ENCODE measurements at places on chromosomes 6 and 20. TPM values are rescaled to one million over a fixed set of nuclear protein-coding genes. Genes with fewer than 3 reads are reported as not detected.
A peak's percentile ranks its signal among the peaks of the same experiment; 100 is the strongest.

DNA sequence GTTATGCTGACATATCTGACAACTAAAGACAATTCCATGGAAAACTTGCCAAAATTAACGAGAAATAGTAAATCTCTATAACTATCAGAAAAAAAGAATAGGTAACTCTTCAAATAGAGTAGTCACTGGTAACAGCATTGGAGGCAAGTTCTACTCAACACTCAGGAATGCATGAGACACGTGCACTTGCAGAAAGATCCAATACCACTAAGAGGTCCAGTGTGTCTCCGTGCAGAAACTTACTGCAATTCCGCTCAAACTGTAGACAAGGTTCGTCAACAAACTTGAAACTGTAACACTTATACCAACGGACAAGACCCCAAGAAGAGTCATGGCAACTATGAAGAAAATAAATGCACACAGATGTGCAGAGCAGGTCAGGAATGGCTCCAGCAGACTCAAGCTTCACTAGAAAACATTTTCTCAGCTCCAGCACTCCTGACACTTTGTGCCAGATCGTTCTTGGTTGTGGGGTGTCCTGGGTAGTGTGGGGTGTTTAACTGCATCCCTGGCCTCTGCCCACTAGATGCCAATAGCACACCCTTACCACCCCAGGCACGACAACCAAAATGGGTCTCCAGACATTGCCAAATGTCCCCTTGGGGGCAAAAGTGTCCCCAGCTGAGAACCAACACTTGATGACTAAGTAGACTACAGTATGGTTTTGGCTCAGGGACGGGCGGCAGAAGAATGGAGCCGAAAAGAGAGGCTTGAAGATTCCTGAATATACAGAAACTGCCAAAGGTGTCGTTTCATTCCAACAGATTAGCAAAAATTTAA, 134.8 kb downstream of the DTNBP1 start:
- peaks cover 30% of the 10 kb centered on the region for H3K36me3 ChIP-seq
- no peak for DNase-seq
- H3K27me3 ChIP-seq: no peaks in the 10 kb centered on the region
- H3K27ac ChIP-seq: peak overlapping the region; percentile 31
- H3K4me3 ChIP-seq: no peak overlapping the region
- peaks cover 6% of the 10 kb centered on the region for H3K4me1 ChIP-seq

GRCh38 chr20:32544260-32544722, 40.8 kb downstream of the NOL4L start:
- H3K36me3 ChIP-seq: no peaks in the 10 kb centered on the region
- H3K4me3 ChIP-seq: no peak overlapping the region
- H3K4me1 ChIP-seq: no peaks in the 10 kb centered on the region
- H3K27me3 ChIP-seq: peaks cover 34% of the 10 kb centered on the region

DNA sequence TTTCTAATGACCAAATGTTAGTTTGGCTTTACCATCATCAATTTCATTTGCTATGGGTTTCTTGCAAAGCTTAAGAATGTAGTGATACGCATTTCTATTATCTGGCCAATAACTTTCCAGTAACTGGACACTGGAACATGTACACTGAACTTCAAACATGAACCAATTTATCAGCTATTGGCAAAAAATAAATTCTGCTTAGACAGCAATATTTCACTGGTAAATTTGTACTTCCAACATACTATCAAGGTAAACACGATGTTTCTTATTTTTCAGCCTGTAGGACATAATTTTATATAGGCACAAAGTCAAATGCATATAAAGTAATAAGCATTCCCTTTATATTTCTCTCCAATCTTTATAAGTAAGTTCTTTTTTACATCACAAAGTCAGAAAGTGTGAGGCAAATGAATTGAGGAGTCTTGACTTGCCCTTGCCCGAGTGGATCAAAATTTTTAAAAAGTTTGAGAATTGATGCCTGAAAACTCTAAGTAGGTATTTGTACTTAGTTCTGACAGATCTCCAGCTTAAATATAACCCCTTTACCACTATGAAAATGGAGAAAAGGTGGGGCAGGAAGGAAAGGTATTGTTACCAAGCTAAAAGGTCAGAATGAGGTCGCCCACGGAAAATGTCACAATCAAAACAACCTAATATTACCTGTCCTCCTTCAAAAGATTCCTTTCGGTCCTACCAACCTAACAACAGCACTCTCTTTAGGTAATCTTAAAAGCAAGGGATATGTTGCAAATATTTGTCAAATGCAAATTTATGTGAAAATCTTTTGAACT, 41.3 kb downstream of the STK38 start:
- no peaks in the 10 kb centered on the region for H3K4me1 ChIP-seq
- DNase-seq: no peak
- no peak overlapping the region for H3K4me3 ChIP-seq
- H3K36me3 ChIP-seq: peaks cover 48% of the 10 kb centered on the region
- H3K27ac ChIP-seq: no peak overlapping the region

- peaks cover 13% of the 10 kb centered on the region for H3K4me1 ChIP-seq
- H3K27ac ChIP-seq: no peak overlapping the region
- no peak overlapping the region for H3K4me3 ChIP-seq
- no peaks in the 10 kb centered on the region for H3K36me3 ChIP-seq
- no peak for DNase-seq
Observed at GRCh38 chr6:16803294-16804200, 42.3 kb upstream of the ATXN1 start.

The GTPBP2 gene
- total RNA-seq: 277 TPM

GRCh38 chr6:139600919-139601475, 226.5 kb upstream of the CITED2 start:
- no peaks in the 10 kb centered on the region for H3K36me3 ChIP-seq
- no peak for DNase-seq
- no peaks in the 10 kb centered on the region for H3K27me3 ChIP-seq
- H3K27ac ChIP-seq: no peak overlapping the region
